ENCODE measurements at places on chromosomes 11 and 22. TPM values are rescaled to one million over a fixed set of nuclear protein-coding genes. Genes with fewer than 3 reads are reported as not detected.

Gene P2RY6
- total RNA-seq: not detected

Gene RPL27A
- total RNA-seq: 856 TPM

Gene CCDC89
- 1.1 TPM for total RNA-seq

Gene POLA2
- total RNA-seq: 51.1 TPM

Gene CST6
- total RNA-seq: 0.30 TPM

Gene STK33
- total RNA-seq: 0.18 TPM

GRCh38 chr22:33272180-33272579, 214.0 kb upstream of the SYN3 start:
- no peaks in the 10 kb centered on the region for H3K4me1 ChIP-seq
- H3K27ac ChIP-seq: no peak overlapping the region
- H3K36me3 ChIP-seq: no peaks in the 10 kb centered on the region
- no peak for DNase-seq
- no peak overlapping the region for H3K4me3 ChIP-seq

- DNase-seq: no peak
- H3K36me3 ChIP-seq: peaks cover 4% of the 10 kb centered on the region
- H3K4me1 ChIP-seq: peaks cover 50% of the 10 kb centered on the region
- H3K27me3 ChIP-seq: peaks cover 33% of the 10 kb centered on the region
- H3K4me3 ChIP-seq: peak overlapping the region; percentile 79
Measured at GRCh38 chr22:17772958-17773605, 1.2 kb downstream of the BID start.

GRCh38 chr11:2968341-2968900, 23.7 kb downstream of the NAP1L4 start:
- no peak for DNase-seq
- H3K27ac ChIP-seq: no peak overlapping the region
- no peak overlapping the region for H3K4me3 ChIP-seq
- peaks cover 89% of the 10 kb centered on the region for H3K36me3 ChIP-seq
- H3K4me1 ChIP-seq: peaks cover 23% of the 10 kb centered on the region

GRCh38 chr11:80856066-80856465, 1415.2 kb upstream of the TENM4 start:
- no peak for DNase-seq
- H3K27me3 ChIP-seq: no peaks in the 10 kb centered on the region
- H3K4me3 ChIP-seq: no peak overlapping the region
- no peak overlapping the region for H3K27ac ChIP-seq
- H3K4me1 ChIP-seq: no peaks in the 10 kb centered on the region

GRCh38 chr11:19853920-19854319, 141.3 kb downstream of the NAV2 start:
- no peak overlapping the region for H3K27ac ChIP-seq
- peaks cover 2% of the 10 kb centered on the region for H3K27me3 ChIP-seq
- no peak overlapping the region for H3K4me3 ChIP-seq
- H3K4me1 ChIP-seq: no peaks in the 10 kb centered on the region
- H3K36me3 ChIP-seq: no peaks in the 10 kb centered on the region

DNA sequence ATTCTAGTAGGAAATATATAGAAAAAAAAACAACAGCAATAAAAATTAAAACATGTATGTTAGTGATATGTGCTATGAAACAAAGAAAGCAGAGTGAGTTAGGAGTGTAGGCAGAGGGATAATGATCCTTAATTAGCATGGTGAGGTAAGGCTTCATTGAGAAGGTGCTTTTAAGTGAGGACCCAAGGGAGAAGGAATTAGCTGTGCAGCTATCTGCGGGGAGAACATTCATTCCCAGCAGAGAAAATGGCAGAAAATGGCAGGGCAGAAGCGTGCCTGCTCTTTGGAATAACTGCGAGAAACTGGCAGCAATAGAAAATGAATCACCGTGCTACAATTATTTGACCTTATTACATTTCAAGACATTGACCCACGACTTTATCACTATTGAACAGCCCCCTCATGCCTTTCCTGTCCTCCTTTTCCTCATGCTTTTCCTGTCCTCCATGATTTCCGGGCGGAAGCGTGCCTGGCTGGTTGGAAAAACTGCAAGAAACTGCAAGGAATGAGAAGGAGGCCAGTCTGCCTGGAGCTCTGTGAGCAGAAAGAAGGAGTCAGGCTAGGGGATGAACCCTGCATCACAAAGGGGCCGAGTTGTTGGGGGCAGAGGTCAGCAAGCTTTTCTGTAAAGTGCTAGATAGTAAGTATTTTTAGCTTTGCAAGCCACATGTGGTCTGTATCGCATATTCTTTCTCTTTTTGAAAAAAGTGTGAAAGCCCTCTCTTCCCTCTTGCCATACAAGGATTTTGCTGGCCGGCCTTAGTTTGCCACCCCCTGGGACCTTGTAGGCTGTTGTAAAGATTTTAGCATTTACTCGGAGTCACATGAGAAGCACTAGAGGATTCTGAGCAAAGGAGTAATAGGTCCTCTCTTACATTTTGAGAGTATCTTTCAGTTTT, 37.1 kb upstream of the SWAP70 start:
- no peak overlapping the region for H3K4me3 ChIP-seq
- no peak overlapping the region for H3K27ac ChIP-seq
- no peaks in the 10 kb centered on the region for H3K36me3 ChIP-seq
- no peaks in the 10 kb centered on the region for H3K4me1 ChIP-seq
- H3K27me3 ChIP-seq: peaks cover 24% of the 10 kb centered on the region
- no peak for DNase-seq

DNA sequence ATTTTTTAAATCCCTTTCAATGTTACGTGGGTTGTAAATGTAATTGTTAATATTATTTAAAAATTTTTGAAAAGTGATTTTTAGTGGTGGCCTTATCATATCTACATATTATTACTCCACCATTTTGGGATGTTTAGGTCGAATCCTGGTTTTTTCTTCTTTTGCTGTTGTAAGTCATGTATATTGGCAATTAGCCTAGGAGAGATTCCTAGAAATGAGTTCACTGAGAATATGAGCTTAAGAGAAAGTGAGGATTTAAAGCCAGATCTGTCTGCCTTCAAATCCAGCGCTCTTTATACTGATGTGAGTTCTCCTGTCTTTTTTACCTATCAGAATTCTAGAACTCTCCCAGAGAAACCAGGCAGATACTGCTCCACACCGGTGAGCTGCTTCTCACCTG, 56.1 kb downstream of the PTPRJ start:
- no peak overlapping the region for H3K27ac ChIP-seq
- no peak for DNase-seq
- peaks cover 68% of the 10 kb centered on the region for H3K4me1 ChIP-seq
- peaks cover 57% of the 10 kb centered on the region for H3K36me3 ChIP-seq
- H3K27me3 ChIP-seq: no peaks in the 10 kb centered on the region
